ENCODE measurements at places on chromosomes 12 and 14.

DNA sequence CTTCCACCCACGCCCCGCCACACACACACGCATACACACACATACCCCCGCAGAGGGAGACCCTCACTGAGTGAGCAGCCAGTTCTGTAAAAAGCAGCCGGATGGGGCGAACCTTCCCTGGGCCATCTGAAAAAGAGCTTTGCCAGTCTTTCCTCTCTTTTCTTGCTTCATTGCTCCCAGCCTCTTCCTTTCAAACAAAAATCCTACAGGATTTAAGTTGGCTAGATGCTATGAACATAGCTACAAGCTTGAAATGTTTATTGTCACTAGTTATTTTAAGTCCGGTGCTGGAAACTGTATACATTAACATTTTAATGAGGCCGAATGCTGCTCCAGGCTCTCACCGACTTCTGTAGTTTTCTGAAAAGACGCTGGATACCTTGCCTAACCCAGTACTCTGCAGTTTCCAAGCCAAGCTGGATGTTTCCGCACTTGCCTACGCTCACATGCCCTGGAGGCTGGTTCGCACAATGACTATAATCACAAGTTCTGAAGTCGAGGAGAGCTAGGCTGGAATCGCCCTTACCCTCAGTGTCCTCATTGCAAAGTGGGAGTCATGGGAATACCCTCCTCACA, 39.2 kb downstream of the LTBP2 start:
- no peak for DNase-seq

GRCh38 chr14:42407153-42407552, 800.5 kb downstream of the LRFN5 start:
- DNase-seq, result no peak

DNA sequence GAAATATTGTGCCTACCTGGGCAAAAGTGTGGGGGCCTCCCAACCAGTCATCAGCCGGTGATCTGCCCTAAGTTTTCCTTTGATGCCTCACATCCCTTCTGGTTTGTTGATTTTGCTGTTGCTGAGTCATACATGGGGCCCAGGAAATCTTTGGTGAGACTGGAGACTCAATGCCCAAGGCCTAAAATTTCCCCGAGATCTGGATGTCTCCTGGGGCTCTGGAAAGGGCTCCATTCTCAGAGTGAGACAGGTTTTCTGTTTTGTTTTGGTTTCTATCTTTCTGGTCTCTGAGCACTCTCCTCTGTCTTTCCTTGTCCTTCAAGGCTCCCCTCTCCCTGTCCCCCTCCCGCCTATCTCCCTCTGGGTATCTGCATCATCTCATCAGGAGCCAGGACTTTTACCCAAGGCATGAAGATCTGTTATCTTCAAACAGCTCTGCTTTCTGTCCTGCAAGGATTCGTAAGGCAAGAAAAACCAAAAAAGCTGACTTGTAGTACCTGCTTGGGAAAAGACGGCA, 152.8 kb upstream of the MAX start:
- no peak for DNase-seq

- no peak for DNase-seq
These were observed 83.8 kb downstream of the CCER1 start for GRCh38 chr12:90870971-90871725.

- no peak for DNase-seq
These were observed 16.3 kb upstream of the FLVCR2 start for GRCh38 chr14:75562089-75562488.

GRCh38 chr12:293199-293598, 30.6 kb upstream of the SLC6A13 start:
- DNase-seq, result no peak

- DNase-seq, result no peak
These were observed 145.8 kb upstream of the SOX5 start for GRCh38 chr12:24095245-24095644.

GRCh38 chr12:48145981-48146380, 11.3 kb downstream of the ASB8 start:
- DNase-seq, result no peak

GRCh38 chr12:4830556-4831210, 79.0 kb upstream of the KCNA1 start:
- DNase-seq, result no peak
